ENCODE measurements at places on chromosomes 2 and 18. TPM values are rescaled to one million over a fixed set of nuclear protein-coding genes. Genes with fewer than 3 reads are reported as not detected.

DNA sequence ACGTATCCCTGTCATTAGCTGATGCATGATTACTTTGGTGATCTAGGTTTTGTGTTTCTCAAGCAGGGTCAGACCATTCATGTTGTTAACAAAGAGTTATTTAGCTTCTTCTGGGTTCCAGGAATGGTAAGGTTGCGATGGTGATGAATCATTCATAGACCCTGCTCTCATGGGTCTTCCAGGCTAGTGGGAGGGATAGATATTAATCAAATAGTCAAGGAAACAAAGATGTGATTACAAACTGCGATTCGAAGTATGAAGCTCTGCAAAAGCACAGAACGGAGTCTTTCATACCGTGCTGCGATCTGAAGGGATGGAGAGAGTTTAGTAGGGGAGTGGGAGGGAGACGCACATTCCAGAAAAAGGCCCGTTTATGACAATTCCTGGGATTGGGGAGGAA lies 42.1 kb downstream of the CAVIN2 start:
- DNase-seq, result no peak

GRCh38 chr18:75041586-75041985 lies 167.4 kb downstream of the PTGR3 start:
- no peak for DNase-seq

The MTHFD2 gene
- total RNA-seq, result 457 TPM

- no peak for DNase-seq
Measured at GRCh38 chr18:49743117-49743567, 70.2 kb downstream of the ACAA2 start.

GRCh38 chr2:40281021-40281940 lies 170.6 kb downstream of the SLC8A1 start:
- no peak for DNase-seq

The CHST9 gene
- not detected for total RNA-seq

The FEV gene
- total RNA-seq, result not detected

- DNase-seq, result no peak
Measured at GRCh38 chr2:149765636-149766035, 178.1 kb upstream of the MMADHC start.

DNA sequence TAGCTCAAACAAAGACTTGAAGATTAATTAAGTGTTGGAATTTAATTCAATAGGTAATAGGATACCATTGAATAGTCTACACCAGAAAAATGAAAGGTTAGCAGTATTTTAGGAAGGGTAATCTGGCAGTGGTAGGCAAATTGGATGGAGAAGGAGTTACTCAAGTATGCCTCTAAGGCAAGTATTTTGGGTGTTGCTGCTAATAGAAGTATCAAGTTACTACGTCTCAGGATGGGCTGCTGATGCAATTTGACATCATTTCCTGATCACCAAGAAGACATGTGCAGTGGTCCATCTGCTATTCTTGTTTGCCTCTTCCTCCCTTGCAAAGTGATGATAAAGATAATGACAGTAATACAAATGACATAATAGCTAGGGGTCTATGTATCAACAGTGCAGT lies 485.3 kb downstream of the TGIF1 start:
- no peak for DNase-seq

GRCh38 chr2:122927197-122927596 lies 1097.9 kb upstream of the CNTNAP5 start:
- no peak for DNase-seq

The LRPPRC gene
- total RNA-seq, result 162 TPM
